Activated naive CD8-positive, alpha-beta T cell treated with anti-CD3 and anti-CD28 coated beads for 36 hours (primary cell): ENCODE measurements at places on chromosomes 2 and 18. TPM values are rescaled to one million over a fixed set of nuclear protein-coding genes. Genes with fewer than 3 reads are reported as not detected.
A peak's percentile ranks its signal among the peaks of the same experiment; 100 is the strongest.

- DNase-seq: peak; percentile 43
Observed at GRCh38 chr2:238784671-238785527, 63.0 kb upstream of the TWIST2 start.

Gene KLHL41
- total RNA-seq: 0.20 TPM

DNA sequence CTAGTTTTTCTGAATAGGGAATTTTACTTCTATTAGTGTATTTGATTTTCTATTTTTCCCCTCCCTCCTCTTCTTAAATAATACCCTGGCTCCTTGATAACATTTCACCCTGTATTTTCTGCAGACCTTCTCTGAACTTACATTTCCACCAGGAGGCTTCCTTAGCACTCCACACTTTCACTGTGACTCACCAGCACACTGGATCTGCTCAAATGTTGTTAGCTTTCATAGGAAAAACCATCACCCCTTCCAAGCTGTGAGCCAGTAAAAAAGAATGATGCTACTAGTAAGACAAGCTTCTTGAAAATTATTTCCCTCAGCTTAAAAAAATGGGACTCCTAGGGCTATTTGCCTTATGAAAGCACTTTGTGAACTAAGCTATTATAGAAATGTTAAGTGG is 16.1 kb downstream of the SUPT7L start:
- DNase-seq: no peak

DNA sequence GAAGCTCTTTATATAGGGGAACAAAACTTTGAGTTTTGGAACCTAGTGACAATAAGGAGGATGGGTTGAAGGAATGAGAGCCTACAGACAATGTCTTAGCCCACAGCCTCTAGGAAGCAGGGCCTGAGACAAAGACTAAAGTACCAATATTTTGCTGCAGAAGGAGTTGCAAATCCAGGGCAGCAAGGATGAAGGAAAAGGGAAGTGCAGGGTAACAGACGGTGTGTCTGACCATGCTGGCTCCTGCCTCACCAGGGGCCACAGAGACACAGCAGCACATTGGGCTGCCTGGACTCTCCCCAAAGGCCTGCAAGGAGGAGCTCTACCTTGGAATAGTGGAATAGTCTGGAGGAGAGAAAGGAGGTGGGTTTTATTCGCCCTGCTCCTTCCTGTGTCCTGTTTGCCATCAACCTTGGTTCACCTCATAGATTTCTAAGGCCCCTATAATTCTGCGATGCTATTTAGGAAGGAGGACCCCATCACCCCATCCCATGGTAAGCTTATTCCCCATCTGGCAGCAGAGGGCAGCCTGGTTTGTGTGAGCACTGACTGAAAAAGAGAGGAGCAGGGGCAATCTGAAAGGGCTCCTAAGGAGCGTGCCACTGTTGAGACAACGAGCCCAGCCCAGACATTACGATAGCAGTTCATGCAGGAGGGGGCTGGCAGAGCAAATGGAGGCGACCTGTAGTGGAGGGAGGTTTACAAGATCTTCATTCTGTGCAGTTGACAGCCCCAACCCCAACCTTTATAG is 143.4 kb downstream of the MGAT5 start:
- no peak for DNase-seq

- no peak for DNase-seq
Observed at GRCh38 chr2:14866736-14867352, 234.3 kb downstream of the LRATD1 start.

Gene RAB27B
- total RNA-seq: not detected

Gene CDH2
- total RNA-seq: 0.10 TPM

Gene ODC1
- 367 TPM for total RNA-seq

- DNase-seq: no peak
Observed at GRCh38 chr2:1540481-1540880, 127.2 kb downstream of the TPO start.

DNA sequence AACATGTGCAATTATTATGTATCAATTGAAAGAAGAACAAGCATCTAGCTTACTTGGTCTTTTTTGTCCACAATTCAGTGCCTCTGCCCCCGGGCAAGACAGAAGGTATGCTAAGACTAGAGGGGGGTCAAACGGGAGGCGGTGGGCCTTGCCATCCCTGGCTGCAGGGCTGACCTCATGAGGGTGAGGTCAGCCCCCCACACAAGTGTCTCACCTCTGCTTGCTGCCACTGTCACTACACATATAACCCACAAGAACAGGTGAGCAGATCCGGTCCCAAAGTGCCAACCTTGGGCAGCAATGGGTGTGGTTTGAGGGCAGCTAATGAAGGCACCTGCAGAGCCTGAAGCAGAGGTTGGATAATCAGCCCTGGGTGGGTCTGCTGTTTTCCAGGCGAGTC is 71.5 kb downstream of the EDAR start:
- DNase-seq: no peak

DNA sequence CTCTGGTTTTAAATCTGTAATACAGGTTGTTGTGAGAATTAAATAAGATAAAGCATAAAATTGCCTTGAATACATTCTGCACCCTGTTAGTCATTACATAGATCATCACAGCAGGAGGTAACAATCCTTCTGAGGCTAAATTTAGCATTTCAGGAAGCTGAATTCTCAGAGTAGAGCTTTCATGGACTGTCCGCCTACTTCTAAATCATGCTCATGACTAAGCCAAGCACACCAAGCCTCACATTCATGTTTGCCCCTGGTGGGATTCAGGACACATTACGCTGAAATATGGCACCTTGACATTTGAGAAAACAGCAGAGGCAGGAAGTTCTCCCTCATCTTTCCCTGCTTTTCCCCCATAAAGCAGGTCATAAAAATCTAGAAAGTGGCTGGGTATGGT is 16.6 kb upstream of the PIK3C3 start:
- DNase-seq: no peak

- DNase-seq: peak; percentile 38
Observed at GRCh38 chr2:215269397-215270117, 42.3 kb upstream of the ATIC start.

GRCh38 chr18:59715445-59715844 is 18.2 kb upstream of the CCBE1 start:
- DNase-seq: no peak

Gene RIT2
- not detected for total RNA-seq

Gene GREB1L
- total RNA-seq: not detected

- DNase-seq: no peak
Observed at GRCh38 chr2:19973466-19973865, 16.4 kb downstream of the WDR35 start.
